ENCODE measurements at places on chromosomes 6 and 20. TPM values are rescaled to one million over a fixed set of nuclear protein-coding genes. Genes with fewer than 3 reads are reported as not detected.

LY6G6F gene
- not detected for total RNA-seq

ADGRF5 gene
- 0.11 TPM for total RNA-seq

COL19A1 gene
- not detected for total RNA-seq

SPEF1 gene
- 0.64 TPM for total RNA-seq

NKX2-4 gene
- total RNA-seq = 0.11 TPM

FERMT1 gene
- total RNA-seq = 17.6 TPM

CABLES2 gene
- 7.5 TPM for total RNA-seq

HNF4A gene
- 0.37 TPM for total RNA-seq

Data from WTC11 (cell line).